ENCODE measurements at places on chromosomes 2 and 18.

GRCh38 chr2:48253301-48253700 lies 276.7 kb upstream of the STON1 start:
- no peak for DNase-seq

- no peak for DNase-seq
Observed at GRCh38 chr18:46324087-46324955, 220.1 kb downstream of the HAUS1 start.

DNA sequence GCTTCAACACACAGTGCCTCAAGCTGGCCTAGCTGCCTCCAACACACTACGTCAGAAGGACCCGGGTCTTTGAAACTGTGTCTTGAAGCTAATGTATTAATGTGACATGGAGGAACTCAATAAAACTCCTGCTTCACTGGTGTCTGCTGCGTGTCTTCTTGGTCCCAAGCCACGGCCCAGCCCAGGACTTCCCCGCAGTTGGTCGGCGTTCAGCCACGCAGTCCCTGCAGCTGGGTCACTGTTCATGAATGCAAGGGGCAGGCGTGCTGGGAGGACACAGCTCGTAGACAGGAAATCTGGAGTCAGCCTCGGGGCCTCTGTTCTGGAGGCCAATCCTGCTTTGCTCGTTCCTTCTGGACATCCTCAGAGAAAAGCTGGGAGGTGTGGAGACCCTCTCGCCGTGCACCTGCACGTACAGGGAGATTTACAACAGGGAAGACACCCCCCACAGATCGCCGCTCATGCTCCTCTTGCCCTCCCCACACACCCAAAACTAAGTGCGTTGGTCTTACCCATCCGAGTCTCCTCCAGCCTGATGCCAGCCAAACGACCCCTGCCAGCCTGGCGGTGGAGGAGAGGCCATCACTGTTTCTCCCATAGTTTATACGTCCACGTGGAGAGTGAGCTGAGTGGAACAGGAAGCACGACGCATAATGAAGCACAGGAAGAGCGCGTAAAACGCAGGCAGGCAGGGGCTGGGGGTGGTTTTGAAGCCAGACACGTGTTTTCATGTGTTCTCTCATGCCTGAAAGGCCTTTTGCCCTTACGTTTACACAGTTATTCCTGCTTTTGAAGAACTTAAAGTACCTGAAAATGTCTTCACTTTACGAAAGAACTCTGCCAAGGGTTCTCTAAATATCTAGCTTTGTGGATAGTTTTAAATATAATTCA lies 39.7 kb downstream of the ADI1 start:
- DNase-seq = no peak

DNA sequence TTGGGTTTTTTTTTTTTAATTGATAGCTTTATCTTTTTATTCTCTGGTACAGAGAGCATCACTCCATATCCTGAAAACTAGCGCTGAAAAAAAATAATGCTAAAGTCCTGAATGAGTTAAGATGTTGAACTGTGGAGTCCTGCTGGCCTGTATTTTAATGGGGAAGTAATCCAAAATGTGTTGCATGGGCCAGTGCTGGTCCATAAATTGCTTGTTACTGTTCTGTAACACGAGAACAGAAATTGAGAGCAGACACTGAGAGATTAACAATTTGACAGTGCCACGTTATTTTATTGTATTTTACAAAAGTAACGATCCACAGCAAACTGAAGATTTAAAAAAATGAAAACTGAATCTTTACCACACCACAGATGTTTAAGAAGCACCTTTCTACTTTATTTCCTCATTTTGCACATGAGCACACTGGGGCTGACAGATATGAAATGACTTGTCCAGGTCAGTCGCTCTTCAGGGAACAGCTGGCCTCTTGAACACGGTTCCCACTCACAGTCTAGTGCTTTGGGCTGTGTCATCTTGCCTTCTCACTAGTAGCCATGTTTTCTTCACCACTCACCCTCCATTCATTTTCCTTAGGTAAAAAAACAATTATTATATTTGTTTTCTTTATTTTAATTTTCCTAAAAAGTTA lies 35.3 kb downstream of the ZCCHC2 start:
- no peak for DNase-seq

DNA sequence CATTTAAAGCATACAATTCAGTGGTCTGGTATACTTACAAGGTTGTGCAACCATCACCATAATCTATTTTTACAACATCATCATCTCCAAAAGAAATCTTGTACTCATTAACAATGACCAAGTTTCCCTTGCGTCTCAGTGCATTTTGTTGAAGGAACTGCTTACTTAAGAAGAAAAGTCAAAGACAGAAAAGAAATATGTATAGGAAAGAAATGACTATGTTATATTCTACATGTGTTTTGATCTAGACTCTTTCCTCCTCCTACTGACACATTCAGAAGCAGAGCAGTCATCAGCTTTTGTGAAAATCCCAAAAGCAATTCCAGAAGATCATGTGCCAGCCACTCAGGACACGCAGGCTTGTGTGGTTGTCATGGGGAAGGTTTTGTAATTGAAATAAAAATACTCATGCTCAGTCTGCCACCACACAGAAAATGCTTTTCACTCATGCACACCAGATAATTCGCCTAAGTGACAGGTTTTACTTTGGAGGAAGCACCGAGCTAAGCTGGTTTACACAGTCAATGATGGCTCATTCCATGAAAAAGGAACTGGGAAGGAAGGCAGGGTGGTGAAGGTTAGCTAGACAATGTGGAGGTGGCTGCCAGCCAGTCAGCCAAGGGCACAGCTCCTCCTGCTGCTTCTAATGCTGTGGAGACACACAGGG lies 158.5 kb upstream of the REV1 start:
- no peak for DNase-seq
